ENCODE measurements at places on chromosomes 4 and X.

DNA sequence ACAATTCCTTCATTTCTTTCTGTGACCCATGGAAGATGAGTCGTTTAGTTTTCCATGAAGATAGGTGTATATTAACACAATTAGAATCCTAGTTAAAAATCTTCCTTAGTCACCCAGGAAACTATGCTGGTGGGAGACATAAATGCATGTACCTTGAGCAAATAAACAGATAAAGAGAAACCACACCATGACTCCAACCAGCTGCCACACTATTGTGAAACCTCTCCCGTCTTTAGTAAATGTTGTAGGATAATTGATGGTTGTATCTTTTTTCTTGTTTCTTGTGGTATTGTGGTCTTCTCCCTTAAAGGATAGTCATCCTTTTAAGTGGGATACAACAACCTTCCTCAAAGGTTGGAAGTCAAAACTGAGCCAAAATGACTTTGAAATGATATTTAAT, 103.8 kb upstream of the LEF1 start:
- no peak for DNase-seq

DNA sequence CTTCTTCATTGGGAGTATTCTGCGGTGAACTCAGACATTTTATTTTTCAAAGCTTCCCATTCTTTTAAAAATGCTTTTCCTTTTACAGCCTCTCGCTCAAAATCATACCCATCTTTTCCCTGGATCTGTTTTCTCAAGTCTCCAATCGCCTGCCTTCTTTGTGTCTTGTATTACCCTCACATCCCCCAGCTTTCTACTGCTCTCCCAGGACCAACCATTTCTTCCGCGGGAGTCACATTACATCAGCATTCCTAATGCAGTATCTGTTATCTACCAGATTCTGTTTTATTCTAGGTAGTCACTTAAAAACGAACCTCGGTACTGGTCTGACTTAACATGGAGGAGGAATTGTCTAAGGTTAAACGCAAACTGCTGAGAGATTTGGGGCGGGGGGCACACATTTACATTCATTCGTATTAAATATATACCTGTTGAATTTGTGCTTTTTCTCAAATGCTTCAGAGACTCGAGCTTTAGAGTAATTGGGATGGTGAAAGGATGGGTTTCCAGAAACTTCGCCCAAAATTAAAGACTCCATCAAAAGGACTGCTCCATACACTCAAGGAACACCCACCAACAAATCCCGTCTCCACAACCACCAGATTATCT, 493 bp upstream of the UCHL1 start:
- peak; percentile 9 for DNase-seq

DNA sequence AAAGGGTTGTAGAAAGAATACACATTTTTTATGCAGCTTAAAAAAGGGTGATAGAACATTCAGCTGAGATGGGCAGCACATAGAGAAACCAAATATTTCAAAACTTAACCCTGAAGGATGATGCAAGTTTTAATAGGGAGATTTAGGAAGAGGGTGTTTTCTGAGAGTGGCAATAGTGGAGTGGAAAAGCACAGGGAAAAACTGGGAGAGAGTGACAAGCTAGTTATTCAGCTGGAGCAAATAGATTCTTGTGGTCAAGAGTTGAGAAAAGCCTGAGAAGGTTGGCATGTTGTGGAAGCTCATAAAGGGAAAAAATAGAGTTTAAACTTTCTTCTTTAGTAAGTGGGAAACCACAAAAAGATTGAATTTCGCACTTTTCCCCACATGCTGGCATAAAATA, 359.6 kb upstream of the PITX2 start:
- DNase-seq: no peak

- no peak for DNase-seq
Measured at GRCh38 chr4:15364183-15364582, 63.6 kb upstream of the C1QTNF7 start.

DNA sequence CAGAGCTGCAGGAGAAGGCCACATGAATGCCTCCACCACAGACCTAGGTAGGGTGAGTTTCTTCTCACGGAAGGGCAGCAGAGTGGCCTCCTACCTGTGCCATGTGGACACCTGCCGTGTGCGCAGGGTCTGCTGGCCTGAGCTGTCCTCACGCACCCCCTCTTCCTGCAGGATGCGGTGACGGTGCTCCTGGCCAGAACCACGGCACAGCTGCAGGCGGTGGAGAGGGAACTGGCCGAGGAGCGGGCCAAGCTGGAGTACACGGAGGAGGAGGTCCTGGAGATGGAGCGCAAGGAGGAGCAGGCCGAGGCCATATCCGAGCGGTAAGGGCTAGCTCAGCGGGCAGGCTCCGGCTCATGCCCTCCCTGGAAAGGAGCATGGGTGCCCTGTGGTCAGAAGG, 28.4 kb upstream of the CLCN4 start:
- DNase-seq: no peak

- DNase-seq: peak; percentile 62
Measured at GRCh38 chr4:71270901-71271300, 67.9 kb upstream of the SLC4A4 start.

GRCh38 chr4:28254003-28254402, 1393.4 kb downstream of the STIM2 start:
- no peak for DNase-seq
